ENCODE measurements at places on chromosomes 13 and 19. TPM values are rescaled to one million over a fixed set of nuclear protein-coding genes. Genes with fewer than 3 reads are reported as not detected.

LILRA2 gene
- not detected for total RNA-seq

TM9SF2 gene
- 84.5 TPM for total RNA-seq

GRCh38 chr19:19634516-19635312, 6.7 kb upstream of the LPAR2 start:
- DNase-seq = no peak

DNA sequence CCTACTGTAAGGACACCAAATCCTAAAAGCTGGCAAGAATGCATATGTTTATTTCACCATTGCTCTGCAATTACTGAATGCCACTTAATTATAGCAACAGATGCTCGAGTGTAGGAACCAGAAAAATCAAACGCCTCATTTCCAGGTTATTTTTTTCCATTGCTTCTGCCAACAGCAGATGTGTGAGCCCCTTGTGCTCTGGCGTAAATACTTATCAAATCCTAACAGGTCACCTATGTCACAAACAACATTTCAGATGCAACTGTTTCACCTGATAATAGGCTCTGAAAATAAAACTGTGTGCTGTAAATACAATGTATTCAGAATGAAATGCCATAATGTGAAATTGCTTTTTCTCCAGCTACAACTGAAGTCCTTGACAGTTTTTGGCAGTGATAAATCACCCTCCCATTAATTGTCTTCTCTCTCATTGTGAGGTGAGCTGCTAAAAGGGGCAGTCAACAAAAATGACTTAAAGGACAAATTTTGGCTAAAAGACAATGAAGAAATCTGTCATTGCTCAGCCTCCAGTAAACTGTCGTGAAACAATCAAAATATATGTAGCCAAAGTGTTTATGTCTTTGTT, 344.0 kb downstream of the DACH1 start:
- DNase-seq = no peak

GRCh38 chr13:101681834-101682233, 229.4 kb downstream of the ITGBL1 start:
- no peak for DNase-seq

- DNase-seq = no peak
Observed at GRCh38 chr19:33482476-33482875, 39.1 kb downstream of the PEPD start.

GRCh38 chr13:32390048-32390447, 37.9 kb downstream of the N4BP2L1 start:
- no peak for DNase-seq

Measured in activated CD4-positive, alpha-beta memory T cell treated with anti-CD3 and anti-CD28 coated beads, Interleukin-2, amount 10 ng/mL, durations not matched to agents 7 days and 5 days (primary cell).